Chondrocyte (in vitro differentiated cells): ENCODE measurements at places on chromosomes 5 and 9. TPM values are rescaled to one million over a fixed set of nuclear protein-coding genes. Genes with fewer than 3 reads are reported as not detected.

- DNase-seq: no peak
Observed at GRCh38 chr9:450057-450456, 235.4 kb downstream of the DOCK8 start.

Gene OR13F1
- total RNA-seq: not detected in 3 replicates

DNA sequence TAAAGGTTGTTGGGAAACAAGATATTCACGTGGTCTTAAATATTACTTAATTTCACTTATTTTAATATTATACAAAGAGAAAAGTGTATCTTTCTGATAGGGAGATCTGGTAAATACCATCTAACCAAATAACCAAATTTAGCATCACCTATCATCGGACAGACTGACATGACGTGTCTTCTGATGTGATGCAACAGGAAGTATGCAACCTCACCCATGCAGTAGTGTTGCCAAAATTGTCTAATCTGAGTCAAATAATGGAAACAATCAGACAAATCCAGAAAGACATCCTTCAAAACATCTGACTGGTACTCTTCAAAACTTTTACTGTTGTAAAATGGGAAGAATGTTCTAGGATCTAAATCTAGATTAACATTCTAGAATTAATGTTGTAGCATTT, 148.0 kb downstream of the FGF1 start:
- DNase-seq: no peak

DNA sequence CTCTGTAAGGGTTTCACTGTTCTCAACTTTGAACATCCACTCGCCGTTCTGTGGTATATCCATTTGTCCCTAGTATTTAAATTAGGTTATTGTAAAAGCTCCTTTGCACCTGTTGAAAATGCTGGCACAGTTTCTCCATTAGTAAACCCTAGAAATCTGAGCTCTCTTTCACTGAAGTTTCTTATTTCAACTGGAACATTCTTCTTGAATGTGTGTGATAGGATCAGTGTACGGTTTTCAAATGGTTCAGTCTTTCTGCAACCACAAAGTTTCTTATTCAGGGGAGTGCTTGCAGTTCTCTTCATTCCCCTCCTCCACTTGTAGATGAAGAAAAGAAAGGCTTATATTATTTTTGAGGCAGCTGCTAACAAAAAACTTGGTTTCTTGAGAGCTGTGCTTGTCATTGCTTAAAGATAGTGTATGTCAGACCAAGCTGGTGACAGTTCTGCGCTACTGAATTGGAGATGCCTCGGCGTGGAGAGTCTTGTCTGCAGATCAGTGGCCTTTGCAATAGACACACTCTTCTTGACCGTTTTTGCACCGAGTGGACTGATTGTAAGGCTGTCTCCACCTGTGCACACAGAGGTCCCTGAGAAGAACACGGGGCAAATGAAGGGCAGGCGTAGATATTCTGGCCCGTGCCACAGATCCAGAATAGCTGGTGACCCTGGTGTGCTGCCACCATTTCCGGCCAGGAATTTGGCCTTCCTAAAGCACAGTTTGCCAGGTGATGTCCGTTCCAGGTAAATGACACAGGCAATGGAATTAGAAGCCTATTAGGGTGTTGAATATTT, 102.2 kb downstream of the TRIO start:
- DNase-seq: no peak
